ENCODE measurements at places on chromosomes 6 and 20.

DNA sequence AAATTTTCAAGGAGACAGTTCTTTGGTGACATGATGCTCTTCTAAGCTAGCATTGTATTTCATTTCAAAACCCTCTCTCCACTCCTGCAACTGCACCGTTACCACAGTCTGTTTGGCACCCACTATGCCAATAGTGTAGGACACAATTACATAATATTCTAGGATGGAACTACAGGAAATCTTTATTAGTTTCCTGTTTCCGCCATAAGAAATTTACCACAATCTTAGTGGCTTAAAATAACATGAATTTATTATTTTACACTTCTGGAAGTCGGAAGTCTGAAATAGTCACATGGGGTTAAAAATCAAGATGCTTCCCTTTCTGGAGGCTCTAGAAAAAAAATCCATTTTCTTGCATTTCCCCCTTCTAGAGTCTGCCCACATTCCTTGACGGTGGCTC lies 733.1 kb downstream of the HDGFL1 start:
- DNase-seq = no peak

- no peak for DNase-seq
These were observed 11.5 kb downstream of the IRF4 start for GRCh38 chr6:402901-403658.

- no peak for DNase-seq
These were observed 49.7 kb downstream of the COL11A2 start for GRCh38 chr6:33142501-33143070.

GRCh38 chr6:15247500-15248450 lies 1.9 kb downstream of the JARID2 start:
- DNase-seq = peak; percentile 72

DNA sequence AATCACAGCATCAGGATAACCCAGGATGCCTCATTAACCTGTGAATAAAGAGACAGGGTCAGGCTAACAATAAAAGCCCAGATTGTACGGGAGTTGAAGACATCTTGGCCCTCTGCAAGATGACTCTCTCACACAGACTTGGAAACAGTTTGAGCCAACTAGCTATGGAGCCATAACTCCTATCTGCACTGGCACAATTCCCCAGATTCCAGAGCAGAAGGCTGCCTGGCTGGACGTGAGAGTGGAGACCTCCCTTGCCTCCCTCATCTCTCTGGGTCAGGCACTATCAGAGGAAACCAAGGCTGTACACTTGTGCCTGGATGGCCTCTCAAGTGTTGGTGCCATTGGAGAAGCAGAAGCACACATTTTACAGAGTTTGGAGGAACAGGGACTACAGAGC lies 312.6 kb downstream of the THBS2 start:
- DNase-seq = no peak

DNA sequence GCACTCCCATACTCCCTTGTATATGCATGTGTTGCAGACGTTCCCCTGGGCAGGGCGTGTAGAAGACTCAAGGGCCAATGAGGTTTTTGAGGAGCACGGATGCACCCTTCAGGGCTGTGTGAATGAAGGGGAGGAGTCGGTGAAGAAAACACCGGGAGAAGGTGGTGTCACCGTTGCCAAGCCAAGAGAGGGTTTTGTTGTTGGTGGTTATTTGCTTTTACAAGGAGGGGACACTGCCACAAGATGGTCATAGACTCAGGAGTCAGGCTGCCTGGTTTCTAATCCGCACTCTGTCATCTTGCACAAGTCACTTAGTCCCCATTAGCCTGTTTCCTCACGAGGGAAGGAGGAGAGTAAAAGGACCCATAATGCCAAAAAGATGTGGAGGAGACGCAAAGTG lies 124.0 kb downstream of the PXDC1 start:
- no peak for DNase-seq

GRCh38 chr6:33430991-33431879 lies 11.4 kb downstream of the SYNGAP1 start:
- peak; percentile 89 for DNase-seq

DNA sequence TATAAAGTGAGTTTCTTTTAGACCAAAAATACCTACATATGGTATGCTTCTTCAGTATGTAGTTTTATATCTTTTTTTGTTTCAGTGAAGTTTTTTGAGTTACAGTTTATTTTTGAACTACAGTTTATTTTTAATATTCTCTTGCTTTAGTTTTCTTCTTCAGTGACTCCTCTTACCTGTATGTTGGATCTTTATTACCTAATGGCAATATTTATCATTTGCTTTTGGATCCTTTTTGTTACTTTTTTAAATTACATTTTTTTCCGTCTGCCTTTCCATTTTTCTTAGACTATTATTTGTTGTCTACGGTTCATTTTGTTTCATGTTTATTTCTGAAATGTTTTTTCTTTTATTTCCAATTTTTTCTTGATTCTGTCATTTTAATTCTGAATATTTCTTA lies 71.9 kb downstream of the SMAP1 start:
- no peak for DNase-seq

GRCh38 chr6:137697267-137697938 lies 169.7 kb upstream of the TNFAIP3 start:
- no peak for DNase-seq

DNA sequence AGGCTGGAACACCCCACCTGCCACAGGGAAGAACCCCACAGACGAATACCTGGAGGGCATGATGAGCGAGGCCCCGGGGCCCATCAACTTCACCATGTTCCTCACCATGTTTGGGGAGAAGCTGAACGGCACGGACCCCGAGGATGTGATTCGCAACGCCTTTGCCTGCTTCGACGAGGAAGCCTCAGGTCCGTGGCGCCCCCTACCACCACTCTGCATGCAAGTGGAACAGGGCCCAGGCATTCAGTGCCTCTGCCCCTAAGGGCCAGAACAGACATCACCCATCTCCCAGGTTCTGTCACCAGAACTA lies 6.6 kb downstream of the MYL9 start:
- peak; percentile 29 for DNase-seq

DNA sequence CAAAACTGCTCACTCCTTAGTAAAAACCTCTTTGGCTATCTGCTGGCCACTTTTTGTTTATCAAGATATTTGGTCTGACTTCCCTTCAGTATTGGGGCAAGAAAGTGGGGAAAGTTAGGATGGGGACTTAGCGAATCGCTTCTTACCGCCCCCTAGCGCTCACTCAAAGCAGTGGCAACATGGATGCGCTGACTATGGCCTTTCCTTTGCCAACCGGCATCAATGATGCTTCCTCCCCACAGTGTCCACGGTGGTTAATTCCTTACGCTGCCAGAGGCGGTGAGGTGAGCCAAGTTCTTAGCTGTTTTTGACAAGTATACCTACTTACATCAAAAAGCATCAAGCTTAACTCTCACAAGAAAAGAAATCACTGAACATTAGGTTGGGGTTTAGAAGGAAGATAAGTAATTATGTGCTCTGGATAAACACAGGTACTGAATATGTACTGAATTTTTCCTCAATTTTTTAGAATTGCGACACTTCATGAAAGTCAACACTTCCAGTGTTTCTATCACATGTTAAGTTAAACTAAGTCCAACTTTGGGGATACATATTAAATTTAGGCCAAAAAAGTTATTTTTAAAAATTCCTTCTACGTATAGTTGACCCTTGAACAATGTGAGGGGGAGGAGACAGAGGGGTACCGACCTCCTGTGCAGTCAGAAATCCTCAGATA lies 86.7 kb downstream of the GMDS start:
- DNase-seq = peak; percentile 7

DNA sequence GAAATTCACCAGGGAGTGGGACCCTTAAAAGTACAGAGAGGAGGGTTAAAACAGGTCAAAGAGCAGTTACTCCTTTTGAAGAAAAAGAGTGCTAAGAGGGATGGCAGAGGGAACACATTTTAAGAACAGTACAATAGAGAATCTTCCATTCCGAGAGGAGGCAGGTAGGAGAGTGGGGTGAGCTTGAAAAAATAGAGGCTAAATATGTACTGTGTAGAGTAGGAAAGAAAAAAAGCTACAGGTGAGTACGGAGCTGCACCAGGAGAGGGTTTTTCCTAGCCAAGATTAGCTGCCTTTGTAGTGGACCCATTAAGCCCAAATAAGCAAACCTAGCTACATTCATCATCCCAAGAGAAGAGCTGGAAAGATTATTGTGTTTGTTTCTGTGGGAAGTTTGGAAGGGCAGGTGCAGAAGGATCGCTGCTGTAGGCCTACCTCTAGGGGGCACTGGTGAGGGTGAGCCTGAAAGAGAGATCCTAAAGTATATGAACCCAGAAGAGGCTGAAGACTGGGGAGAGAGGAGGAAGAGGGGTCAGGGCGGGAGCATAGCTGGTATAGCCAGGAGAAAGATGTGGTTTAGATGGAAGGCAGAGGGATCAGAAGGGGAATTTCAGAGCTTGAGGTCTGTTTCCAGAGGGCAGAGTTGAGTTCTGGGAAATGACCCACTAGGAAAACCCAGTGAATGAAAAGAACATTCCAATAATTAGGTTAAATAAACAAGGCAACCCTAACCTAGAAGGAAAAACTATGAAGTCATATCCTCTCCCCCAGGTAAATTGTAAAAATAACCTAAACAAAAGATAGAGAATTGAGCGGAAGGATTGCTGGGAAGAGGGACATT lies 50.2 kb upstream of the HINT3 start:
- peak; percentile 46 for DNase-seq

- no peak for DNase-seq
These were observed 50.9 kb downstream of the BANF2 start for GRCh38 chr20:17750722-17751045.

DNA sequence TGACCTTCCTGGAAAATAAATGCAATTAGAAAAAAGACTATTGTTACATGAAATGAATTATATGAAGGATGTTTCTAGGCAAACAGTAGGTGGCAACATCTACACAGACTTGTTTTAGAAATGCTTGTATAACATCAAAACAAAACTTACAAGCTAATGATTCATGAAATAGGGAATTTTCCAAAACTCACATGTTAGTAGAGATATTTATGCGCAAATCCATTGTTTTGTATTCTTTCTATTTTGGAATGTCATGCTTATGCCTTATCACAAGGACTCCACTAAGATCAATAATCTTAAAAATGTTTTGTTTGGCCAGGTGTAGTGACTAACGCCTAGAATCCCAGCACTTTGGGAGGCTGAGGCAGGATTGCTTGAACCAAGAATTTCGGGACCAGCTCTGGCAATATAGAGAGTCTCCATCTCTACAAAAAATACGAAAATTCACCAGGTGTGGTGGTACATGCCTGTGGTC lies 32.3 kb upstream of the LGSN start:
- DNase-seq = peak; percentile 41

- no peak for DNase-seq
These were observed 223.1 kb downstream of the NRN1 start for GRCh38 chr6:5783584-5784089.

- no peak for DNase-seq
These were observed 7.1 kb upstream of the TMEM181 start for GRCh38 chr6:158552796-158553138.

Measured in OCI-LY7 (cell line).